A549 treated with dexamethasone at 1 μM for 4 hours (cell line): ENCODE measurements at places on chromosomes 6 and 20. TPM values are rescaled to one million over a fixed set of nuclear protein-coding genes. Genes with fewer than 3 reads are reported as not detected.

Gene KHDC1L
- 0.25 to 0.41 TPM (median 0.28 TPM) in 3 of 5 replicates, not detected in the others for total RNA-seq

Gene PRIM2
- total RNA-seq: 11.2 to 13.5 TPM (median 13.1 TPM) in 5 replicates

Gene C4A
- total RNA-seq: 0.63 to 1.2 TPM (median 0.89 TPM) in 5 replicates

Gene SAMD5
- total RNA-seq: 0.47 to 0.70 TPM (median 0.53 TPM) in 5 replicates

Gene FAM83C
- total RNA-seq: 0.07 to 0.13 TPM (median 0.11 TPM) in 5 replicates

Gene OR2H1
- total RNA-seq: not detected in 5 replicates

Gene ATP9A
- total RNA-seq: 13.0 to 20.1 TPM (median 18.0 TPM) in 5 replicates

Gene SOX18
- total RNA-seq: 1.1 to 2.7 TPM (median 1.9 TPM) in 5 replicates

Gene NRN1
- total RNA-seq: 0.61 to 0.95 TPM (median 0.75 TPM) in 5 replicates
